Neural progenitor cell (in vitro differentiated cells): ENCODE measurements at places on chromosomes 5 and 9.

DNA sequence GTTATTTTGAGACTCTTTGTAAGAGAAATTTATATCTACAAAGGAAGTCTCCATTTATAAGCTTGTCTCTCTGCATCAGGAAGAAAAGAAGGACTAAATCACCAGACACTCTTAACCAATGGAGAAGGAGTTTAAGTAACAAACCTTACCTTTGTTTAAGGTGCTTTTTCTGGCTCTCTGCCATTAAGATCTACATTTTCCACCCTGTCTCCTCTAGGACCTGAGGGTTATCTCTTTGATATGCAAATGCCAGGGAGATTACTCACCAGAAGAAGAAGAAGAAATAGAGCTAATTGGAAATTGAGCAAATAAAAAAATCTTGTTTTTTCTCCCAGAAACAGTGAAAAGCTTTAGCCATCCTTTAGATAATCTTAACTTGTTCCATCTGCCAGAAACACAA is 60.9 kb downstream of the CDKN2A start:
- no peak for DNase-seq

- DNase-seq = no peak
These were observed 720.8 kb upstream of the ZNF608 start for GRCh38 chr5:125467222-125467621.

- DNase-seq = no peak
These were observed 1.5 kb downstream of the C9orf40 start for GRCh38 chr9:74951107-74951720.

- DNase-seq = no peak
These were observed 49.8 kb downstream of the SGCD start for GRCh38 chr5:156376751-156377150.

DNA sequence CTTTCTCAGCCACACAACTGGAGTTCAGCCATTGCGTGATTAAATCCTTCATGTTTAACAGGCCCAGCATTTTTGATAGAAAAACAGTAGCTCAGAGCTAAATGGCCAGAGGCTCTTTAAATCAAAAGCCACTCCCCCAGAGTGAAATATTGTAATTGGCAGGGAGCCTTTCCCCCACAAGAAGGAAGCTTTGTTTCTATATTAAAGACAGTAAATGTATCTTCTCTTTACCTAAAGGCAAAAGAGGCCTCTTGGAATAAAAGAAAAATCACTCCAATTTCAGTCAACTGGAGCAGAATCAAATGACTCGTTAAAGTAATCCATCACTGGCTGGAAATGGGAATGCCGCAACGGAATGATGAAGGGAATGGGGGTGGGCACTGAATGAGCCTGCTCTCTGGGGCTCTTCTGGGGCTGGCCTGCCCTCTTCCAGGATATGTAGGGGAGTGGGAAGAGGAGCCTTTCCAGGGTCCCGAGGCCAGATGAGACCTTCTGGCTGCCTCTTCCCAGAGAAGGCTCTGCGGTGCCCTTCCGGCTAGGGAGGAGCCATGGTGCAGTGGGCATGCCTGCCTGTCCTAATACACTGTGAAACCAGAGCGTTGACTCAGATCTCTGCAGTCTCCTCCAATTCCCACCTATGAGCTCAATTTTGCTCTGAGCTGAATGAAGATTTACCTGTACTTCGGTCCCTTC is 45.2 kb downstream of the ANKDD1B start:
- DNase-seq = no peak

- no peak for DNase-seq
These were observed 1.8 kb downstream of the LCNL1 start for GRCh38 chr9:136984464-136985026.

GRCh38 chr5:179317411-179318220 is 27.6 kb downstream of the ADAMTS2 start:
- no peak for DNase-seq
